ENCODE measurements at places on chromosomes 11 and 22.

DNA sequence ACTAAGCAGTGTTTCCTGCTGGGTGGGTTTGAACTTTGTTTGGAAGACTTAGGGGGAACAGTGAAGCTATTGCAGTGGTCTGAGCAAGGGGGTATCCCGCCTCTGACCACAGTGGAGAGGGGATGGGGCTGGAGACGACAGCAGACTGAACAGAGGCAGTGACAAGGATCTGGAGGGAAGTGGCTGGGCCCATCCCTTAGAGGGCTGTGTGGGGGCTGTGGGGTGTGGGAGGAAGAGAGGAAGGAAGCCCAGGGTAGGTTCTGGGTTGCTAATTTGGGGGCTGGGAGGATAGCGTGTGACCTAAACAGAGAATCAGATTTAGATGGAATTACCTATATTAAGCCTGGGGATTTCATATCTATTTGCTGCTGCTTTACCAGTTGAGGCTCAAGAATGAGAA, 70.7 kb downstream of the BMAL1 start:
- no peak for DNase-seq

DNA sequence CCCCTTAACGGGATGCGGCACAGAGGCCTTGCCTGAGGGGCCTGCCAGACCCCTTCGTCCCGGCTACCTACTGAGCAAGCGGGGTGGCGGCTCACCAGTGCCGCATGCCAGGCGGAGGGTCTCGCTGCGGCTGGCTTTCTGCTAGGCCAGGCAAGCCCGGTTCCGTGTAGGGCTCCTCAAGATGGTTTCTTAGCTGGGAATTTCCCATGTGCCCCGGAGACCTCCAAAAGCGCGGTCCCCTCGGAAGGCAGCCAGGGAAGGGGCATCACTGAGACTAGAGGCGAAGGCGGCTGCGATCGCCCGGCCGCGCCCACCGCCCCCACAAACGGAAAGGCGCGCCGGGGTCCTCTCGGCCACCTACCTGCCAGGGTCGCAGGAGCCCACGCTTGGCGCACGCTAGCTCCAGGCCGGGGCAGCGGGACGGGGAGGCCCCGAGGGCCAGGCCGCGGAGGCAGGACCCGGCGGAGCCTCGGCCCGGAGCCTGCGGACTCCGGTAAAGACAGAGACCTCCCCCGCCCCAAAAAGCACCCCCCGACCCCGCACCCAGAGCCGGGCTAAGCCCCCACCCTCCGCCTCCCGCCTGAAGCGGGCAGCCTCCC, 23.8 kb downstream of the MICAL3 start:
- no peak for DNase-seq

- no peak for DNase-seq
These were observed 4.4 kb downstream of the CAT start for GRCh38 chr11:34443136-34443535.

DNA sequence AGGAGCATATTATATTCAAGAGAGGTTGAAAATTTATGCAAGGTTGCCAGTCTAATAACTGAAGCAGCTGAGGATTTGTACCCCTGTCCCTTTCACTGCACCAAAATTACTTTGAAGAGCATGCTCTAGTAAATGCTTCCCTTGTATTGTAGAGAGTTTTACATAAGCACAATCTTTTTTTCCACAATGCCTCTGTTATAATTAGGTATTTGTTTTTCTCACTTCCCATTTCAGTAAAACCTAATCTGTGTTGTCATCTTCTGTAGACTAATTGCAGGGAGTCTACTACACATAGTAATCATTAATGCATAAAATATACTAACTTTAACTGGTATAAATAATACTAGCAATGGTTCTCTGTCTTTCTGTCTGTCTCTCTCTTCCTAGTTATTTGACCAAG, 718.4 kb upstream of the ANO5 start:
- no peak for DNase-seq

GRCh38 chr11:47369676-47370075, 8.7 kb downstream of the SPI1 start:
- no peak for DNase-seq

- no peak for DNase-seq
These were observed 421.8 kb upstream of the ANO3 start for GRCh38 chr11:25910086-25910485.

DNA sequence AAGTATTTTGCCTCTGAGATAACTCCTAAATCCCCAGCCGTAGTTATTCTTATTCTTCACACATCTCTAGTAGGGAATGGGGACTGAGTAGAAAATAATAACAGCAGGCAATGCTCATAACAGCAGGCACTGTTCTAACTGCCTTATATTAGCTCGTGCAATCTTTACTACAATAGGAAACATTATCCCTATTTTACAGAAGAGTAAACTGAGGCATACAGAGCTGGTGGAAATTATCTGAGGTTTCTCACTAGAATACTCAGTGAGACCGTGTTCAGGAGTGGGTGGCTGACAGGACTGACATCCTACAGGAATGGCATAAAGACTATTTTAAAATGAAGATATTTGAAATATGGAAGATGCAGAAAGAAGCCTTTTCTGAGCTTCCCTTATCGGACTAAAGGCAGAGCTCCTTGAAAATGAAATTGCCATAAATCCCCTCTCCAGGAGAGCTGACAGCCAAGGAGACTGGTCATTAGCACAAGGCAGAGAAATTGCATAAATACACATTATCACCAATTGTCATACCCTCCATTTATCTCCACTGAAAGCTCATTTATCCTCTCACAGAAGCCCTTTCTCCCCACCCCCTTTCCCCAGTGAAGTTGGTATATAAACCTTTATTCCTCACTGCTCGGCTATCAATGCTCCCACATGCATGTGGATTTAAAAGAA, 93.9 kb downstream of the RASSF10 start:
- DNase-seq = no peak

GRCh38 chr11:61650781-61651571, 29.2 kb upstream of the DAGLA start:
- DNase-seq = no peak

- no peak for DNase-seq
These were observed 347.3 kb upstream of the RAG2 start for GRCh38 chr11:36945384-36945783.

- DNase-seq = no peak
These were observed 431 bp downstream of the KMT2A start for GRCh38 chr11:118436639-118437207.

DNA sequence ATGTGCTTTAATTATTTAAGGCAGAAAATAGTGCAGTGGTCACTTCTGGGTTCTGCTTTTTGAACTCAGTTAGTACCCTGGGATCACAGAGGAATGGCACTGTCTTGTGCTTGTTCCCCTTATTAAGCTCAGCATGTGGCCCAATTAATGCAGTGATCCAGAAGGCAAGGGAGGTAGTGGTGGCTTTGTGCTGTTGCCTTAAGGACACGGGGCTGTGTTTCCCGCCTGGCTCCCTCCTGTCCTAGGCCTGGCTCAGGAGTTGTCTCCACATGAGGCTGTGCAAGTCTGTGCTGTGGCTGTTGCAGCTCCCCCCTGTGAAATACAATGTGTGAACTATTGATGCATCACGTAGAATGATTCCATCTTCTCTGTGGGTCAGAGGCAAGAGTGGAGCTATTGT, 49.2 kb upstream of the CABP7 start:
- DNase-seq = no peak

DNA sequence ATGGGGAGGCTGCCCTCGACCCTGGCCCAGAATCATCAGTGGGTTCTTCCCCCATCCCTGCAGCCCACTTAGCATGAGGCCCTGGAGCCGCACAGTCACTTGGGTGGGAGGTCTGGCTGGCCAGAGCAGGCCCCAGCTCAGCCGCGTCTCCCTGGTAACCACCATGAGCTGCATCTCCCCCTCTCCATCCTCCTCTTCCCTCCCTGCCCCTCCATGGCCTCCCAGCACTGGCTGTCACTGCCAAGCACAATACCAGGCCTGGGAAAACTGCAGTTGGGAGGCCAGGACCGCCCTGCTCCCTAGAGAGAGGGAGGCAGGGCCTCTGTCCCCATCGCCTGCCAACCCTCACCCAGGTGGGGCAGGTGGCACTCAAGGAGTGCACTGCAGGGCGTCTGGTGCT, 8.0 kb downstream of the CSDC2 start:
- DNase-seq = no peak

DNA sequence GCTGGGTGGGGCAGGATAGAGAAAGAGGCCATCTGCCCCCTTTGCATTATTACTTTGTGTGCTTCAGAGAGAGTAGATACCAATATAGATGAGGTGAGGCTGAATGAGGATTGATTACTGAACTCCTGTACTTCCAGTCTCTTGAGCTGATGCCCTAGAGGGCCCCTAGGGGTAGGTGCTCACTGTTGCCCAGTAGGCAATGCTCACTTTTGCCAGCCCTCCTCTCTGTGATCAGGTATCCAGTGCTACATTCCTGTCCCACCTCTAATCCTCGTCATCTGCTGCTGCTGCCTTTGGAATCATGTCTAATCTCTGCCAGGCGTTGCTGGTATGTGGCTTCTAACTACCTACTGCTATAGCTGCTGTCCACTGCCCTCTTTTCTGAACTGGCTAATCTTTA, 57.2 kb downstream of the CCDC83 start:
- DNase-seq = no peak

DNA sequence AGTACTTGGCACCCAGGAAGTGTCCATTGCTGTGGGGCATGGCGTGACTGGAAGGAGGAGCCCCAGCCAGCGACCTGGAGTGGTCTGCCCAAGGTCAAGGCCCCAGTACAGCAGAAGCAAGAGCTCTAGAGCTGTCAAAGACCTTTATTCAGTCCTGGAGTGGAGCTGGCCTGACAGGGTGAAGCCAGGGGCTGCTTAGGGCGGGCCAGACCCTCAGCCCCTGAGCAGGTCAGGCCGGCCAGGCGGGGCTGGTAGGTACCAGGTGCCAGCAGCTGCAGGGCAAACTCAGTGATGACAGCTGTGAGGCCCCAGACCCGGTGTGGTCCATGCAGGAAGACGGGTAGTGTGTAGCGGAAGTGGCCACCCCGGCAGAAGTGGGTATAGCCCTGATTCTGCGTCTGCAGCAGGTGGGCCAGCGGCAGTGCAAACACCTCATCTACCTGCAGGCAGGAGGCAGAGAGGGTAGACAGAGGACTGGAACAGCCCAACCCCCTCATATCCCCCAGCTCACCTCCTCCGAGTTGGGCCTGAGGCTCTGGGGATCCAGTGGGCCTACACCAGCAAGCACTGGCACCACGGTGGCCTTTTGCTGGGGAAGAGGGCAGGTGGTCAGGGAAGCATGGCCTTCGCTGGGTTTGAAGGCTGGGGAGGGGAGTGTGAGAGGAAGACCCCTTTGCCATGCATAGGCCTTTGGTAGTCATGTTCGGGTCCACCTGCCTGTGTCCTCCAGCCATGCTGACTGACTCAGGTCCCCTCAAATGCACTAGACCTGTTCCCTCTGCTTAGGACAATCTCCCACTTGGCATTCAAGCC, 1.7 kb downstream of the NUDT8 start:
- no peak for DNase-seq

DNA sequence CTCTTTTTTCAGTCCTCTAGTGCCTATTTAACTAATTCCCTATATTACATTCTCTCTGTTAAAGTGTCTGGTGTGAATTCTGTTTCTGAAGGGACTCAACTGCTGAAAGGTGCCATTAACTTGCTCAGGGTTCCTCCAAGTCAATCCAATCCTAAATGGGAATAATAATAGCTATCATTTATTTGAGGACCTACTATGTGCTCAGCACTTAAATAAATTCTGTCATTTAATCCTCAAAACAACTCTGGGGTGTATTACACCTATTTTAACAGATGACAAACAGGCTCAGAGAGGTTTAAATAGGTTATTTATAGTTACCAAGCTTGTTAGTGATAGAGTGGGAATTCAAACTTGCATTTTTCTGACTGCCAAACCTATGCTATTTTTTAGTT, 40.6 kb upstream of the POLD3 start:
- DNase-seq = no peak

GRCh38 chr11:2807801-2808241, 77.8 kb downstream of the CDKN1C start:
- no peak for DNase-seq

- DNase-seq = no peak
These were observed 8.0 kb downstream of the TUBGCP6 start for GRCh38 chr22:50236731-50237409.

DNA sequence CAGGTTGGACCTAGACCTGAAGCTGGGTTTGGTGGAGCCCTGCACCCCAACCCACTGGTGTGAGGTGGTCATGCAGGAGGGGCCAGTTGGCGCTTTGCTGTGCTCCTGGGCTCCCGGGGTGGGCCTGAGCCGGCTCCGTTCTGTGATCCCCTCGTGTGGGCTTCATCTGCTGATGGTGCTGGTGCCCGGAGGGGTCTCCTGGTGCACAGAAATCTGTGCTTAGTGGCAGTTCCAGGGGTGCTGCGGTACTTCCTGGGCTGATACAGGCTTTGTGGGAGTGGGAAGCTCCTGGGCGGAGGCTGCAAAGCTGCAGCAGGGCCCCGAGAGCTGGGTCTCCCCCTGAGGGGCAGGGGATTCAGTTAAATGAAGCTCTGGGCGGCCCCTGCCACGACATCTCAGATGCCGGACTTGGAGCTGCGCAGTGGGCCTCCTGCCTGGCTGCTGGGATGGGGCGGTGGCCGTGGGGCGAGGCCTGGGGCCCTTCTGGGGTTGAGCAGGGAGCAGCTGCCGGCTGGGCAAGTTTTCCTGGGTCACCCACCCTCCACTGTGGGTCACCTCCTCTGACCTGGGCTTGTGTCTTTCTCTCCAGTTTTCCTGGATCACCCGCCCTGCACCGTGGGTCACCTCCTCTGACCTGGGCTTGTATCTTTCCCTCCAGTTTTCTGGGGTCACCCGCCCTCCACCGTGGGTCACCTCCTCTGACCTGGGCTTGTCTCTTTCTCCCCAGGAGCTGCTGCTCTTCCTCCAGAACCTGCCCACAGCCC, 410.5 kb downstream of the TBC1D22A start:
- no peak for DNase-seq

- no peak for DNase-seq
These were observed 8.9 kb upstream of the MYBPC3 start for GRCh38 chr11:47361419-47361818.

DNA sequence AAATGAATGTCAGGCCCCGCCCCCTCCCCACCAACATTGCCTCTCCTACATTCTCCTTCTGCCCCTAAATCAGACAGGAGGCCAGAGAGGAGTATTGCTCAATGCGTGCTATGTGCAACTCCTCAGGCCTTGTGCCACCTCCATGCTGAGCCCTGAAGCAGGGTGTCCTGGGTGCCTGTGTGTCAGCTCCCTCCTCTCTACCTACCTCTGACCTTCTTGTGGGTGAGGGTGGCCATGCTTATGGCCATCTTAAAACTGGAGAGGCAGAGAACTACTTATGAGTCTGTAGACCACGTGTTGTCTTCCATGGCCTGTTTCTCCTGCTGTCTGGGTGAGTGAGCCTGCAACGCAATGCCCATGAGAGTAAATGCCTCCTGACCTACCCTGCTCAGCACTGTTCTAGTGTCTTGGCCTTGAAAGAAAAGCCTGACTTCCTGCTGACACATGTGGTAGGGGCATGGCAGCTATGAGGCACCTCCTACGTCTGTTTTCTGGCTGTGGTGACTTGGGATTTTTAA, 10.5 kb downstream of the MCAM start:
- no peak for DNase-seq

DNA sequence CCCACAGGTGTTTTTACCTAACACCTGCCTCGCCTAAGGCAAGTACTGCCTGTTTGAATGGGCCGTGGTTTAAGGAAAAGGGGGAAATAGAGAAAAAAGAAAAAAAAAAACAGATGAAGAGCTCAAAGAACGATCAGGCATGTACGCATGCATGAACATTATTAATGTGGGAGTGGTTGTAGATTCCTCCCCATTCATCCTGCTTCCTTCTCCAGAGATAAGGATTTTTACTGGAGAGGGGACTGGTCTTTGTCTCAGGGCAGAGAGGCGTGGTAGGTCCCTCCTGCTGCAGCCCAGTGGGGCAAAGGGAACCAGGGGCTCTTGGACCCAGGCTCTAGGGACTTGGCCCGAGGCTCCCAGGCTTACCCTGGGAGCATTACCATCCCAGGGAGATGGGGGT, 23.1 kb downstream of the RPS6KA4 start:
- DNase-seq = no peak
